ENCODE measurements at places on chromosomes 6 and 20. TPM values are rescaled to one million over a fixed set of nuclear protein-coding genes. Genes with fewer than 3 reads are reported as not detected.

- no peak for DNase-seq
Observed at GRCh38 chr6:12113190-12113577, 101.1 kb downstream of the HIVEP1 start.

The R3HDML gene
- not detected for total RNA-seq

- DNase-seq = no peak
Observed at GRCh38 chr6:138944412-138944811, 43.6 kb downstream of the REPS1 start.

- no peak for DNase-seq
Observed at GRCh38 chr20:25408170-25408547, 686 bp downstream of the GINS1 start.

The ABHD16B gene
- total RNA-seq = not detected

The PROCR gene
- 5.4 TPM for total RNA-seq

GRCh38 chr6:33770124-33770832 is 18.7 kb downstream of the LEMD2 start:
- DNase-seq = no peak

GRCh38 chr20:62772103-62772611 is 24.1 kb upstream of the MRGBP start:
- no peak for DNase-seq

DNA sequence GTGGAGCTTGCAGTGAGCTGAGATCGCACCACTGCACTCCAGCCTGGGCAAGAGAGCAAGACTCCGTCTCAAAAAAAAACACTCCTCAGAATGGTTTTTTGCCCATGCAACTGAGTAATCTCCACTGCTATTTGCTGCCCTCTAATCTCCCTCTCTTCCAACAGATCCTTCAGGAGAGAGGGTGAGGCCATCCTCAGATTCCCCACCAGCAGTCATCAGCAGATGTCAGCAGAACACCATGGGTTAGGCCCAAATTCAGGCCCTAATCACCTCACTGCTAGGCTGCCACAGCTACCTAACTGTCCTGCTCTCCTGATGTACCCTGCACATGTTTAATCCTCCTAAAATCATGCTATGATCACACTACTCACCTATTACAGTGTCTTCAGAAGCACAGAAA is 63.2 kb upstream of the BEND6 start:
- no peak for DNase-seq

The ZNF337 gene
- total RNA-seq = 9.3 TPM

Data from cardiac septum (tissue), 1 donor.